Hippocampal formation (tissue), 2 donors: ENCODE measurements at places on chromosomes 2 and 18.

GRCh38 chr2:104846786-104847585 is 6.9 kb upstream of the POU3F3 start:
- DNase-seq, result no peak

DNA sequence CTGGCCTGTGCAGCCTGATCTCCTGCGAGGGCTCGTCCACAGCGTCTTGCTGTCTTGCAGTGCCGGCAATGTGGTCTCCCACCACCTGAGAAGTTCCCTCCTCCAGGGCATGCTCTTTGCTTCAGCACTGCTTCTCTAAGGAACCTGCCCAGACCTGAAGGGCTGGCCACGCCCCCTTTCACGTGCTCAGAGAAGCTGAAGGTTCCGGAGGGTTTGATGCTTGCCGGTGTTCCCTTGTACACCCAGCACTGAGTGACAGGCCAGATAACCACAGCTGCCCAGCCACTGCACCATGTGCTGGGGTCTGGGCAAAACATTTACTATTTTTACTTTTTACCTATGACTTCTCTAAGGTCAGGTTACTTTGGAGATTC is 1.7 kb upstream of the POLR2D start:
- DNase-seq, result no peak

DNA sequence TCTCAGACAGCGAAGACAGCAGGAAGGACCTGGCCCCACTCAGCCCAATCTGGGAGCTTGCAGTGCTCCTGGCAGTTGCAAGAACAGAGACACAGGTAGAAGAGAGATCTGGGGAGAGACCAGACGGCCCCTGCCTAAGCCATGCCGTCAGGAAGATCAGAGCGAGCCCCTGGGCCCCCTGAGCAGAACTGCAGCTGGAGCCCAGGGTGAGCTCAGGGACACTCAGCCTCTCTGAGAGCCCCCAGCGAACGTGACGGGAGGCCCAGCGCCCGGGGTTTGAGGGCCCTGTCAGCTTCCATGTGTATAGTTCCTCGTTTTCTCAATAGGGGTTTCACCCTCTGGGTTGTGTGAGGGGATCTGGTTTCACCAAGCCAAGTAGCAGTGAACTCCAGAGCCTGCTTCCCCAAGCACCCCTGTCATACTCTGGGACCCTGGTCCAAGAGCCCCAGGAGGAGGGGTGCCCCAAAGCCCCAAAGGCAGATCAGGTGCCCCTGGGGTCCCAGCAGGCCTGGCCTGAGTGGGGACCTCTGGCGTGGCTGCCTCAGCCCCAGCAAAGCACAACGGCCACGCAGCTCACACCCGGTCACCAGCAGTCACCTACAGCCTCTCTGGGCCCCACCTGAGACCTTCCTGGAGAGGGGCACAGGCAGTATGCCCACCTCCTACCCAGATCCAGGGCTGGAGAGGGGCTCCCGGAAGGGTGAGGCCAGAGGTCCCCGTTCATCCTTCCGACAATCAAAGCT is 431.3 kb upstream of the MYT1L start:
- no peak for DNase-seq

GRCh38 chr2:7180638-7181370 is 263.6 kb downstream of the RNF144A start:
- no peak for DNase-seq

- DNase-seq, result peak; percentile 51
Observed at GRCh38 chr2:23940718-23941620, 706 bp downstream of the UBXN2A start.

- DNase-seq, result no peak
Observed at GRCh38 chr18:75818383-75818782, 390.9 kb upstream of the SMIM21 start.
